ENCODE measurements at places on chromosomes 3 and 15. TPM values are rescaled to one million over a fixed set of nuclear protein-coding genes. Genes with fewer than 3 reads are reported as not detected.

The C3orf80 gene
- 0.49 TPM for total RNA-seq

The ANKRD63 gene
- not detected for total RNA-seq

The MST1R gene
- 13.1 TPM for total RNA-seq

The SLC9C1 gene
- 0.81 TPM for total RNA-seq

The P4HTM gene
- total RNA-seq, result 36.6 TPM

The CCR1 gene
- total RNA-seq, result 13.9 TPM

The THRB gene
- 59.7 TPM for total RNA-seq

The RBP2 gene
- total RNA-seq, result not detected

The IL17RC gene
- total RNA-seq, result 33.8 TPM

The CORO2B gene
- 9.2 TPM for total RNA-seq

The THPO gene
- 1.2 TPM for total RNA-seq

The FBXW12 gene
- not detected for total RNA-seq

The ICE2 gene
- total RNA-seq, result 62.0 TPM

The FGD5 gene
- total RNA-seq, result 36.2 TPM

GRCh38 chr15:101393172-101393571 is 96.3 kb downstream of the PCSK6 start:
- no peak for DNase-seq

GRCh38 chr3:102174312-102174712 is 260.5 kb upstream of the ZPLD1 start:
- no peak for DNase-seq

DNA sequence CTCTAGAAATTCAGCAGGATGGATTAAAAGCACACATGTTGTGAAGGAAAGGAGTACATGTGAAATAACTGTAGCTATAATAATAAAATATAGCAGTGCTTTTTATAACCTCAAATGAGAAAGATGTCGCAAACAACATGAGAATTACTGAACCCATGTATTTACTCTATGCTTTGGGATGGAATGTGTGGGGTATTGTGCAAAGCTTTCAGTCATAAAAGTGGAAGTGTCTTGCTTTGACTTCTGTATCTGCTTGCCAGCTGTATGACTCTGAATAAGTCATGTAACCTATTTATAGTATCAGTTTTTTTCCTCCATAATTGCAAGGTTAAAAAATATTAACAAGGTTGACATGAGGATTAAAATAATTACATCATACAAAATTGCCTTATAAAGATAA is 519.3 kb upstream of the CADM2 start:
- no peak for DNase-seq

DNA sequence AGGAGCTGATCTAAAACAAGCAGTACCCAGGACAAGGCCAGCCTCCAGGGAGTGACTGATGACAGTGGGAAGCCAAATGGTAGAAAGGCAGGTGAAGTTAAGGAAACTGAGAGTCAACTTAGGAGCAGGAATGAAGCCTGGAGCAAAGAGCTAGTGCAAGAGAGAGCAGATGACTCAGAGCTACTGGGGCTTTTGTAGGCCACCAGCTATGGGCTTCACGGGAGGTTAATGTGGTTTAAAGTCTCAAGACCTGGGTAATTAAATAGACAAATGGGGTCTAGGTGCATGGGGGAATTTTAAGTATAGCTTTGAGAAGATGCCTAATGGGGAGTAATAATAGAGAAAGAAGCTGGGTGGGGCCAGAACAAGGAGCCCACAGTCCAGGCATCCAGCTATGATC is 3.1 kb downstream of the CD86 start:
- DNase-seq, result no peak

DNA sequence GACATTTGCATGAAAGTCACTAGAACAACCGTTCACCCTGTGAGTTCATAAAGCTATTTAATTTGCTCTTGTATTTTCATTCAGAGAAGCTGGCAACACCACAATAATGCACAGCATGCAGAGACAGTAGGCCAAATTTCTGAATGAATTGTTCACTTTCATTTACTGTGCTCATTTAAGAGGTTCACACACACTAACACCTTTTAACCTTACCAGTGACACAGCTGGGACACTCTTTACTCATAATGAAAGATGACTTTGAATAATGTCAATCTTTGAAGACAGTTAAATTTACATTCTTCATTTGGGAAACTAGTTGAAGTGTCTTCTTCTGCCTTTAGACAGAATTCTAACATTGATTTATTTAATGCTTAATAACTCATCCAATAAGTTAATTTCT is 95.7 kb downstream of the ROBO1 start:
- DNase-seq, result no peak

DNA sequence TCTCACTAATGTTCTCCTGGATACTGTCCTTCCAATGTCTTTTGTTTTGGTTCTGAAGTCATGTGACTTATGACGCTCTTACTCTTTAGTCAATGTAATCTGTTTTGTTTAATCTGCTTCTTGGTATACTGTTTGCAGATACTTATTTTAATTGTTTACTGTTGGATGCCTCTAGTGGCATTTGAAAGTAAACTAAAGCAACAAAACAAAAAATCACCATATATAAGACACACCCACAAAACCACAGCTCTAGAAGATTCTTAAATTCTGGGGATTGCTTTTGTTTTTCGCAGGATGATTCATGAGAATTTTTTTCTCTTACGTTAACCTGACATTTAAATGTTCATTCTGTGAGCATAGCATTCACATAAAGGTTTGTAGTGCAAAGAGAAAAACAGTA is 16.8 kb downstream of the SLC25A26 start:
- no peak for DNase-seq

DNA sequence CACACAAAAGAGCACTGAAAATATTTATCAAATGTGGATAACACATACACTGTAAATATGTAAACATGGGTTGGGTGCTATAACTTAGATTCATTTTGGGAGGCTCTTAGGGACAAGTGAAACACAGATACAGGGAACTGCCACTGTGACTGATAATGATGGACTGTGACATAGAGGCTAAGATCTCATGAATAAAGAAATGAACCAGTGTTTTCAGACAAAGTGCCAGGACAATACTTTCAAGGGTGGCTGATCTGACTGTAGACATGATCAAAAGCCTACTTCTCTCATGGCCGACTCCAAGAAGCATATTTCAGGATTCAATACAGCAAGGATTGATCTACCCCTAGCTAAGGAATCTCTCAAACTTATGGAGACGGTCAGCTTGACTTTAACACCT is 353.8 kb downstream of the FGF12 start:
- no peak for DNase-seq

GRCh38 chr3:44529927-44530326 is 25.1 kb upstream of the ZKSCAN7 start:
- no peak for DNase-seq

DNA sequence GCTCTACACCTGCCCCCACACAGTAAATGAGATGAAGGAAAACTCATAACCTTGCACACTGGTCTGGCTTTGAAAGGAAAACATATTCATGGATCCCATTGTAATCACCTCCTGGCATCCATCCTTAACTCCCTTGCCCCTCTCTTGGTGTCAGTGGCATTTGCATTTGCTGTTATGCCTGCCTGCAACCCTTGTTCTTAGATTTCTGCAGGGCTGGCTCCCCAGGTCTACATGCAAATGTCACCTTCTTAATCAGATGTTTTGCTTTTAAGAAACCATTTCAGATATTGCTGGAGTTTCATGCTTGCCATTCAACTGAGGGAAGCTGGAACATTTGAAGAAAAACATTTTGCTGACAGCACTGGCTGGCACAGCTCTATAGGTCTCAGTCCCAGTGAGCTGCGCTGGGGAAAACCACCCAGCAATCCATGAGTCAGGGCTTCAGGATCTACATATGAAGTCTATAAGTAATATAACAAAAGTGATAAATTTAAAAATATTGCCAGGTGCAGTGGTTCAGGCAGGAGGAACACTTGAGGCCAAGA is 19.1 kb downstream of the LRRC2 start:
- no peak for DNase-seq

DNA sequence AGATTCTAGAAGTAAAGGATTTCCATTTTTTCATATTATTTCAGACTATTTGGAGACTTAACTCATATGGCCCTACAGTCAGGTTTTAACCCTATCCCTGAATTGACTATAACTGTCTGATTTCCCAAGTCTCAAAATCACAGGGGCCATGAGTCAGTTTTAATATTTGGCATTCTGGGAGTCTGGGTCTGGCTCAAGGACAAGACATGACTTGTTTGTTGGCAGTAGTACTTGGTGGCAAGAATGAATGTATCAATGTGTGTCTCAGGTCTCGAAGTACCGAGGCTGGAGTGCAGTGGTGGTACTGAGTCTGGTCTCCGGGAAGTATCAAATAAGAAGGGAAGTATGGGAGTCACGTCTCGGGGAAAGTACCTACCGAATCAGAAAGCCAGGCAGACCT is 10.8 kb downstream of the UMPS start:
- DNase-seq, result no peak

- no peak for DNase-seq
Observed at GRCh38 chr15:69957175-69957574, 140.5 kb downstream of the TLE3 start.

DNA sequence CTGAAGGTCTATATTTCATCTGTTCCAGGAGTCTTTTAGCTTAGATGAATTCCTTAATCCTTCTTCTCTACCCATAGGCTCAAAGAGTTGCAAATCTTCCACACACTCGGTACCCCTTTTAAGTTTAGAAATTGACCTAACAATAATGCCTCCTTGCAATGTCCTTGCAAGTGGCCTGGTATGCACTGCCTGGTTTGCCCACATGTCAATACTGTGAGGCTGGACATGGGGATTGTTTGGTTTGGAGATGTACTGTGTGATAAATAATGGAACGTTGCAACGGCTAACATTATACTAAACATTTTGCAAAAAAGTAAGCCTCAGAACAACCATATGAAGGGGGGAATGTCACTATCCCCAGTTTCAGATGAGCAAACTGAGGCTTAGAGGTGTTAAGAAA is 22.4 kb upstream of the TPM1 start:
- no peak for DNase-seq

GRCh38 chr3:193124861-193125260 is 116.2 kb upstream of the PLAAT1 start:
- DNase-seq, result no peak

GRCh38 chr15:46091860-46092450 is 457.1 kb downstream of the SQOR start:
- no peak for DNase-seq

DNA sequence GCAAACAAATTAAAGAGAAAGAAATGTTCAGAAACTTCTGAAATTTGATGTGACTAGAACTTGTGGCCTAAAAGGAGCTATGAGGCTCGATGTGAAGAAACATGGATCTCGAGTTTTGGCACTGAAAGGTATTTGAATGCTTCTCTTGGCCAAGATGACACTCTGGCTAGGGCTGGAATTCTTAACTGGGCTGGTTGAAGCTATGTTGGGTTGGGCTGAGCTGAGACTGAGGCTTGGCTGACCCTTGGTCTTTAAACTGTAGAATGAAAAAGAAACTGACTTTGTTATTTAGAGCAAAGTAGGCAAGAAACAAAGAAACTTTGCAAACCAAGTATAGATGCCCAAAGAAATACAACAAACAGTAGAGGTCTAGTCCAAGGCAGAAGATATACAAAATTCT is 28.1 kb upstream of the CLDN16 start:
- DNase-seq, result no peak

DNA sequence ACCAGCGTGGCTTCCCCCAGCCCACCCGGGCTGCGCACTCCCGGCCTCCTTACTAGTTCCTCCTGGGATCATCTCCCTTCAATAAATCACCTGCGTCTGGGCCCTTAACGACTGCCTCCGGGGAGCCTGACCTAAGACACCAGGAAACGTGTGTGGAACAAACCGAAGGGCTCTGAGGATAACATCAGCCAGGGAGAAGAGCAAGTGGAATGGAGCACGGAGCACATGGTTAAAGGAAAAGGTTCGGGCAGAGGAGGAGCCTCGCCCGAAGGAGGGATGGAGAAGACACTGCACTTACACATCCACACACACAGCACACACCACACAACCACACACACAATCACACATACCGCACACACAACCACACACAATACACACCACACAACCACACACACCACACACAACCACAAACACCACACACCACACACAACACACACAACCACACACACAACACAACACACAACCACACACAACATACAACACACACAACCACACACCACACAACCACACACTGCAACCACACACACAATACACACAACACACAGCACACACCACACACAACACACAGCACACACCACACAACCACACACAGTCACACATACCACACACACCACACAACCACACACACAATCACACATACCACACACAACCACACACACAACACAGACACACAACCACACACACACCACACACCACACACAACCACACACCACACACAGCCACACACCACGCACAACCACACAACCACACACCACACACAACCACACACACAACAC is 24.7 kb downstream of the CPN2 start:
- no peak for DNase-seq

DNA sequence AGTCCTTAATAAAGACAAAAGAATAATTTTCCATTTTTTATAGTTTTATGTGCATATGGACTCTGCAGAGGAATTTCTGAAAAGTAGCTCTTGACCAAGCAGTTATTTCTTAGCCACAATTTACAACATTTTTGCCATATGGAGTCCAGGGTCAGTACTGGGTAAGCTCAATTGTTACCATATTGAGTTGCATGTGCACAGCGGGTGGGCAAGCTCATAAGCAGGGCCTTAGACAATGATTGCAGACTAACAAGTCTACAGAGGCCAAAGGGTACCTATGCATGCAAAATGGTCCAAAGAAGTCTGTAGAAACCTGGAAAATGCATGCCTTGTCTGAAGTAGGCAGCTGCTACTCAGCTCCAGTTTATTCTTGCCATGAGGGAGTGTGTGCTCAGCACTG is 19.0 kb upstream of the ARHGEF26 start:
- DNase-seq, result no peak

- no peak for DNase-seq
Observed at GRCh38 chr3:133930341-133930933, 34.8 kb upstream of the RAB6B start.

DNA sequence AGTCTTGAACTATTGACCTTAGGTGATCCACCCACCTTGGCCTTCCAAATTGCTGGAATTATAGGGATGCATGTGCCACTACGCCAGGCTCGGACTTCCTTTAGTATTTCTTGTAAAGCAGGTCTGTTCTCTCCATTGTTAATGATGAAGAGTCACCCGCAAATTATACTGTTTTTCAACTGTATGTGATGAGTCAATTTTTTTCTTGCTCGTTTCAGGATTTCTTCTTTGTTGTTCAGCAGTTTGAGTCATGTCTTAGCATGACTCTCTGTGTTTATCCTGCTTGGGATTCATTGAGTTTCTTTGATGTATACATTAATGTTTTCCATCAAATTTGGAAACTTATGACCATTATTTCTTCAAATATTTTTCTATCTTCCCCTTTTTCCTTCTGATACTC is 28.9 kb downstream of the GRAMD1C start:
- DNase-seq, result no peak

GRCh38 chr15:77201665-77202064 is 130.8 kb upstream of the TSPAN3 start:
- no peak for DNase-seq

GRCh38 chr3:188031121-188031520 is 122.8 kb upstream of the LPP start:
- no peak for DNase-seq

- DNase-seq, result no peak
Observed at GRCh38 chr3:49122451-49122850, 1.8 kb upstream of the USP19 start.

GRCh38 chr15:98858610-98859023 is 149.0 kb downstream of the PGPEP1L start:
- no peak for DNase-seq

GRCh38 chr3:102189541-102189940 is 245.3 kb upstream of the ZPLD1 start:
- DNase-seq, result no peak
